ENCODE measurements at places on chromosomes 12 and 14.

DNA sequence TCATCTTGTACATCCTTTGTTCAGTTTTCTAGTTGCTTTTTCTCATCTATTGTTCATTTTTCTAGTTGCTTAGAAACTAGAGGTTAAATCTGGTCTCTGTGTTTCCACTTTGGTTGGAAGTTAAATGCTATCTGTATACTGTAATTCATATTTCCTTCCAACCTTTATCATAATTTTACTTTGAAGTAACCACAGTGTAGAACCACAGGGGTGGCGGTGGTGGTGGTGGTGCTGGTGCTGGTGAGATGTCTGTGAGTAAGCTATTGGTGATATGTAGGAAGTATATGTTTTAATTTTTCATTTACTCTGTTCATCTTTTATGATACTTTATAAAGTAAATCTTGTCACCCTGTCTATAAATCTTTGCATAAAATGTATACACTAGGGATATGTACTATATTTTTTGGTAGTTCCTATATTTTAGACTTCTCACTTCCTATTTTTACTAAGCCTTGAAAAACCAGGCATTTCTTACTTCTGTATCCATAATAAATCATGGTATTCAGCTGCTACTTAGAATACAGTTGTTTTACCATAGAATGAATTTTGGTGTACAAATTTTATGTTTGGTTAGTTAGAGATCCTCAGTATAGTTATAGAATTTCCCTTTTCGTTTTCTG is 31.9 kb downstream of the CCDC91 start:
- DNase-seq: no peak

- DNase-seq: peak; percentile 35
Observed at GRCh38 chr14:72549026-72549425, 344.9 kb downstream of the DPF3 start.

DNA sequence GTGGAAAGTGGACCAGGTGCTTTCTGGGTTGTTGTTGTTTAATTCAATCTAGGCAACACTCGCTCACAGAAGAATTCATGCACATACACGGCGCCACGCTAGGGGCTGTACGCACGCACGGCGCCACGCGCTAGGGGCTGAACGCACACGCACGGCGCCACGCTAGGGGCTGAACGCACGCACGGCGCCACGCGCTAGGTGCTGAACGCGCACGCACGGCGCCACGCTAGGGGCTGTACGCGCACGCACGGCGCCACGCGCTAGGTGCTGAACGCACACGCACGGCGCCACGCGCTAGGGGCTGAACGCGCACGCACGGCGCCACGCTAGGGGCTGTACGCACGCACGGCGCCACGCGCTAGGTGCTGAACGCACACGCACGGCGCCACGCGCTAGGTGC is 54.3 kb downstream of the NINJ2 start:
- DNase-seq: no peak

DNA sequence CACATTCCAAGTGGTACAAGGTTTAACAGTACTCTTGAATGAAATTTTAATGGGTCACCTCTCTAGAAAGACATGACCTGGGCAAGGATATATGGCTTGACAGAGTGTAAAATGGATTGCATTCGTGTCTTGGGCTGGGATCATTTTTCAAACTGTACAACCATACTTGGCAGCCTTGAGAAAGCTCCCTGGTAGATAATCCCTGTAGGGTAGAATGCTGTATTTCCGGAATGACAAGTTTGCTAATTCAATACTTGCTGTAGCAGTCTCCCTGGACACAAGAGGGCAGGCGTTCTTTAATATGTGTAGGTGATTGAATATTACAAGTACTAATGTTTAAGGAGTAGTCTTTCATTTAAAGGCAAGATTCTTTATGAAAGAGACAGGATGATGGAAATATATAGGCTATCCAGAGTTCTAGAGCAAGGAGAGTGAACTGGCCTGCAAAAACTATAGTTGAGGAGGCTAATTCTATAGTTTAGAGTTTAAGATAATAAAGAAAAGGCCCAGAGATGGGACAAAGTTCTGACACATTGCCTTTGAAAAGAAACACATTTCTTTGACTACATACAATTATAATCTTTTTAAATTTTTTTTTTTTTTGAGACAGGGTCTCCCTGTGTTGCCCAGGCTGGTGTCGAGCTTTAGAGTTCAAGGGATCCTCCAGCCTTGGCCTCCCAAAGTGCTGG is 53.4 kb downstream of the PLBD1 start:
- no peak for DNase-seq

DNA sequence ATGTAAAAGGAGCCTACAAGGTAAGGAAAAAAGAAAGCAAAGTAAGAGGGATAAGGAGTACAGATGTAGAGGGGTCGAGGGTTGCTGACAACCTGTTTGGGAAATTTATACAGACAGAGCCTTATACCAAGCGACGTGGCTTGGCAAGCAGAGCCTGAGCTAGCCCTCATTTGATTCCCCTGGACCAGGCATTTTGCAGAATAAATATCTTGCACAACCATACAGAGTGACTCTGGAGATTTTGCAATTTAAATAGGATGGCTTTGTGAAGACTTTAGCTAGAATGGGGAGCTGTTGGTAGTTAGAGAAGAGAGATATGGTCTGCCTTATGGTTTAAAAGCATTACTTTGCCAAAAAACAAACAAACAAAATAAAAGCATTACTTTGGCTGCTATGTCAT is 11.1 kb upstream of the ANO6 start:
- no peak for DNase-seq

DNA sequence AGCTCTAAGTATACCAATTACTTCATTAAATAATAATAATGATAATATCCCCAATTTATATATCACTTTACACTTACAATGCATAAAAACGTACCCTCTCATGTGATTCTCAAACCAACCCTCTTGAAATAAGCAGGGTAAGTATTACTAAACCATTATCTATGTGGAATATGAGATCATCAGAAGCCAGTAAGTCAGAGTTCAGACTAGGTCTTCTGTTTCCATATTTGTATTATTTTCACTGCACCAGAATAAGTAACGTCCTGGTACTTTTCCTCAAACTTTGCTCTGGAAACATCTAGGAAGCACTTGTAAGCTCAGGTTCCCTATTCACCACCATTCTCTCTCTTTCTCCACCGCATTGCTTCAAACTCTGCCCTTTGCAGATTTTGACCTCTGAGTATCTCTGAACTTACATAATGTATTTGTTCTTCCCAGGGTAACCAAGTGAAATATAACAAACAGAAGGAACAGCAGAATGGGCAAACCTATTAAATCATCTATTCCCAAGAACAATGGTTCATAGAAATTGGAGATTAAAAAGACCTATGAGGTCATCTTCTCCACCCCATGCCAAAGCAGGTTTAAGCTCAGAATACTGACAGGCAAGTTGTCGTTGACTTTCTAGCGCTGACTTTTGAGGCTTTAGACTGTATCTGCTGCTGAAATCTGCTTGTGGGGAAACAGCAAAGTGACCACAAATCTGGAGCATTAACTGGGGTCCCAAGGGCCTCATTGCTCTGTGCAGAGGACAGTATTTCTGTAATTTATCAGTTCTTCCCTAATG is 161.3 kb upstream of the FAR2 start:
- no peak for DNase-seq

DNA sequence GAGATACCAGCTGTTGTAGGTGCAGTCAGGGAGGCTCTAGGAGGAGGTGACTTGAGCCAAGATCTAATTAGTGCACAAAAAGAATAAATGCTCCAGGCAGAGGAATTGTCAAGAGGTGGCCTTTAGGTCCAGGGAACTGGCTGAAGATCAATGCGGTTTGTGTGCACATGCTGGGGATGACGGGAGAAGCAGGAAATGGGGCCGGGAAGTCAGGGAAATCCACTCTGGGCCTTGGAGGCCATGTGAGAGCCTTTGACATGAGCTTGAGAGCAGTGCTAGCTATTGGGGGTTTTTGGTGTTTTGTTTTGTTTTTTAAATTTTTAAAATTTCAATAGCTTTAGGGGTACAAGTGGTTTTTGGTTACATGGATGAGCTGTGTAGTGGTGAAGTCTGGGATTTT is 67.4 kb downstream of the MVK start:
- no peak for DNase-seq

DNA sequence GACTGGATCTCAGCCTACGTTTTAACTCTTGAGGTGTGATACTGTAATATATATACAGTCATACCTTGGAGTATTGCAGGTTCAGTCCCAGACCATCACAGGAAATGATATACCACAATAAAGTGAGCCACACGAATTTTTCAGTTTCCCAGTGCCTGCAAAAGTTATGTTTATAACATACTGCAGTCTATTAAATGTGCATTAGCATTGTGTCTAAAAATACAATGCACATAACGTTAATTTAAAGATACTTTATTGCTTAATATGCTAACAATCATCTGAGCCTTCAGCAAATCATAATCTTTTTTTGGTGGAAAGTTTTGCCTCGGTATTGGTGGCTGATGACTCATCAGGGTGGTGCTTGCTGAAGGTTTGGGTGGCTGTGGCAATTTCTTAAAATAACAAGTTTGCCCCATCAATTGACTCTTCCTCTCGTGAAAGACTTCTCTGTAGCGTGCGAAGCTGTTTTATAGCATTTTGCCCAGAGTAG is 18.9 kb downstream of the PYROXD1 start:
- DNase-seq: no peak

DNA sequence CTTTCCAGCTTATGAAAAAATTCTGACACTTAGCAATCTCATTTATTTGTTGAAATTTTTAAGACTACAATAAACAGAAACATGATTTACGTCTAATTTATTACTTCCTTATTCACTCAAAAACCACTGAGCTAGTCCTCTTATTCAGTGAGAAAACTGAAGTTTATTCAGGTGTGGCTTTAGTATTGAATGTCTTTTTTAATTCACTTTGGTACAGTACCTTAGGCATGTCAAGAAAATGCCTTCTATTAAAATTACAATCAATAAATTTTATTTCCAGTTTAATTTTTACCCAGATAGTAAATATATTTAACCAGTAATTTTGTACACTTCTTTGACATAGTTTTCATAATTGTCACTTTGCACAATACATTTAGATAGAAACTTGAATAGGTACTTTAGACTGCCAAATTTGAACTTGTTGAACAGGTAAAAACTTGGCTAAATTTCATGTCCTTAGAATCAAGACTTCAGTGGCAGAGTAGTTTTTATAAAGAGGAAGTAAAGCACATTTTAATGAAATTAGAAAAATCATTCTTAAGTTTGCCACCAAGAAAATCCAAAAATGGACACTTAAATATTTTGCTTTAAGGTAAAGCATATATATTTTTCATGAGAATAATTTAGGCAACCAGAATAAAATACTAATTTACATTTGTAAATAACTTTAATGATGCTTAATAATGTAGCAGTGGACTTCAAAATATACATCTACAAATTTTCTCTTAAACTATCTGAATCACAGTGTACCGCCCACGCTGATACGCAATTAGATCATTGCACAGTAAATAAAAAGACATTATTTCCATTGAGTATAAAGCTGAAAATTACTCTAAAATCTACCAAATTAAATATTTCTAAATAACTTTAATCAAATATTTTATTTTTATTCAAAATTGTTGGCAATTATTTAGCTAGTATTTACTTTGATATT is 159.1 kb downstream of the RASSF9 start:
- DNase-seq: no peak

GRCh38 chr14:99563749-99564129 is 40.3 kb downstream of the CCDC85C start:
- no peak for DNase-seq

DNA sequence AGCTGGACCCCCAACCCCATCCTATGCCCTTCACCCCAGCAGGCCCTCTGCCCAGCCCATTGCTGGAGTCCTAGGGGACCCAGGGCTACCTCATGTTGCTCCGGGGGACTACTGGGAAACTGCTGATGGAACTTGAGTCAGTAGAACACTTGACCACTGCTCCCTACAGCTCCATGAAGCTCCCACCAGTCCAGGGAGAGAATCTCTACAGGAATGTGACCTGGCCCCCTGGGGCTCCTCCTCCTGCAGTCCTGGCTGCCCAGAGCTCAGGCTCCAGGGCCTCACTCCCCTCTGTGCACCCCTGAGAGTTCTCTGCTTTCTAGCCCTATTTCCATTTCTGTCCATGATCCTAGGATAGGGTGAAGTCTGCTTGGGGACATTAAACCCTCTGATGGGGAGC is 10.8 kb upstream of the AQP2 start:
- no peak for DNase-seq

DNA sequence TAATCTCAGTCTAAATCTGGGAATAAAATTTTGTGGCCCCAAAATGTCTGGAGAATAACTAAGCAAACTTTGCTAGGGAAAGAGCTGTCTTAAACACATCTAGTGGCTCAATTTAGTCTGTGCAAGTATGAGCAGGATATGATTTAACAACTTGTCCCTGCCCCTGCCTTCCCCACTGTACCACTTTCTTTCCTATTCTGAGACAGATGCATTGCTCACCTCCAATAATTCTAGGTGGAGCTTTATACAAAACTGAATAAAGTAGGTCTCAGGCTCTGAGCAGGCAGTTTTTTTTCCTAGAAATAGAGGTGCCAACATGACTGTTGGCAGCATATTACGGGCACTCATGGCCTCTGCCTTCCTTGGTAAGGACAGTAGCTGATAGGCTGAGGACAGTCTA is 412.1 kb downstream of the DAD1 start:
- DNase-seq: no peak

- DNase-seq: no peak
Observed at GRCh38 chr12:110636516-110636915, 22.6 kb downstream of the TCTN1 start.

DNA sequence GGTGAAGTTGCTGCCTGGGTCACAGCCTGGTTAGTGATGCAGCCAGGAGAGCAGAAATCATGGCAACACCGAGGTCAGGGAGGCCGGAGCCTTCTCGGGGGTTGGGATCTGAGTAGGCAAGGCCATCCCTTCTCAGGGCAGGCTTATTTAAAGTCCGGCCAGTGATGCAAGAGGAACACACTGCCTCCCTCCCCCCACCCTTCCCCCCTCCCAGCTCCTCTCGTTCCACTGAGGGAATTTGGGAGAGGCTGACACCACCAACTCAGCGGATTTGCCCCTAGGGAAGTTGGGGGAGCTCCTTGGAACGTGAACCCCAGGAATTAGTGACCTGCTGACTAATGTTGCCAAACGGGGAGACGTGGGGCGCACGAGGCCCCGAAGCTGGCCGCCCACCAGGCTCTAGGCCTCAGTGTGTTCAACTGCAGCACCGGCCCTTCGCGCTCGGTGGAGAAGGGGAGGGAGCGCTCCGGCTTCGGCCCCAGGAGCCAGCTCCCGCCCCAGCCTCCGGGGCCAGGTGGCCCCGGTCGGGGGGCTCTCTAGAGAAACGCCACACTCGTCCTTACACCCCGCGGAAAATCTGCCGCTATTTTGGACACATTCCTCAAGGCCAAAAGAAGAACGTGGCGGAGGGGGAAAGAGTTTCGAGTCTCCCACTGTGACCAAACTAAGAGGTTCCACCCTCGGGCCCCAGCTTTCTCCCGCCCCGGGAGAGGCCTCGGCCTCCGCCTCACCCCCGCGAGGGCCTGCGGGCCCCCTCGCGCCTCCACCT is 1.6 kb downstream of the CTDSP2 start:
- peak; percentile 62 for DNase-seq

- no peak for DNase-seq
Observed at GRCh38 chr14:50666772-50667683, 1.1 kb downstream of the SAV1 start.

DNA sequence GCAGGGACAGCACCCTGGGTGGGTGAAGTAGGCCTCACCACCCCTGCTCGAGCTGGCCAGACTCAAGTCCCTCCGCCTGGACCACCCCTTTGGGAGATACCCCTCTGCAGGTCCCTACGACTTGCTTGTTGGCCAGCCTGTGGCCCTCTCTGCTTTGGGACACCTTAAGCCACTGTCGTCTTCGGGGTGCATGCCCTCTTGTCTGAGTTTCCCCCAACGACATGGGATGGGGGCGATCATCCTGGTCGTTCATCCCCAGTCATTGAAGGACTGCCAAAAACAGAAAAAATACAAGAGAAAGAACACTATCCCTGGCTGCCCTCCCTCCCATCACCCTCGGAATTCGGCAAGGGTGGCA is 151.1 kb downstream of the DPF3 start:
- no peak for DNase-seq

- DNase-seq: no peak
Observed at GRCh38 chr14:72164420-72165228, 232.4 kb downstream of the RGS6 start.

Data from anterior cingulate cortex (tissue), 58 donors.